Heart left ventricle (tissue), 16 donors: ENCODE measurements at places on chromosomes 12 and 14.

GRCh38 chr12:111780166-111780565 lies 13.4 kb downstream of the ALDH2 start:
- DNase-seq = no peak

GRCh38 chr14:31401369-31401932 lies 18.9 kb downstream of the HEATR5A start:
- no peak for DNase-seq

DNA sequence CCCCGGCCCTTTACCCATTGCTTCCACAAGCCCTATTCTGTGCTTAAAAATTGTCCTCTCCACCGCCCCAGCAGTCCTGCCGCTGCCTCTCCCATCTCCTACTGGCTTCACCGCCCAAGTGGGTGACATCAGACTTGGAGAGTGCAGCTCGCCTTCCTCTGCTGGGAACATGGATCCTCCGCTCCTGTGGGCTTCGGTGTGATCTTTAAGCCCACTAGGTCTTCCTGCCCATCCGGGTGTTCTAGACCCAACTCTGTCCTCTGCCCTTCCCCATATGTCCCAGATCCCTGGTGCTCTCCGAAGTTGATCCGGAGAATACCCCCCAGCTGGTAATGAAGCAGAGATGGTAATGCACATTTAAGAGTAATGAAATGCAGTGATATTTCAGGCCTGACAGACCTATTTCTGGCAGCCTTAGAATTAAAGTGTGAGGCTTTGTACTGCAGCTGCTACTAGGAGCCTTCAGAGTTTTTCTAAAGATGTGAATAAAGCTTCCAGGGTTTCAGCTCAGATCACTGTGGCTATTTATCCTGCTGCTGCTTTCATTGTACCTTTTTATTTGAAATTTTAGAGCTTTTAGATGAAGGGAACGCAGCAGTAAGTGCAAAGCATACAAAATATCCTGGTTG lies 22.9 kb upstream of the CTDSP2 start:
- DNase-seq = peak; percentile 45

DNA sequence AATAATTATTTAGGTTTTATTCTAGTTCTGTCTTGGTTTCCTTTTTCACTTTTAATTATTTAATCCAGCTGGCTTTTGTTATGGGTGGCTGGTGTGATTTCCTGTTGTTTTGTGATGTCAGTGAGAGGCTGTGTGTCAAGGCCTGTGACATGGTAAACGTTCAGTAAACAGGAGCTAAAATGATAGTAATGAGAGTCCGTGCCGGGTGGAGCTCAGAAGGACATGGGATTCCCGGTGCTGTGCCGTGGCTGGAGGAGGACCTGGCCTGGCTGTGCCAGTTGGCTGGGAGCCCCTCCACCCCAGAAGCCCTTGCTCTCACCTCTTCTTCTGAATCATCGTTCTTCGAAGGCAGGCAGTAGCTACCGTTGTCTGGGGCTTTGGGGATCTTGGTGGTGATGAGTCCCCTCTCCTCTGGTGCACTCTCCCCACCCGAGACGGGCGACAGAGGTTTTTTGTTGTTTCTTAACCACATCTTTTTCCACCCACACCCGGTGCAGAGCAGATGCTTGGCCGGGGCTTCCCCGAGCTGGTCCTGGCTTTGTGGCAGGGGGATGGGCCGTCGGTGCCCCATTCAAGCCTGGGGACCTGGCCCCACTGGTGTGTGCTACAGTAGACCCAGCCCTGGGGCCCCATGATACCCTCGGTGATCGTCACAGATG lies 29.1 kb downstream of the SH2B3 start:
- DNase-seq = peak; percentile 82

GRCh38 chr14:105249182-105250007 lies 1.1 kb downstream of the BTBD6 start:
- no peak for DNase-seq

- DNase-seq = no peak
These were observed 99.9 kb downstream of the BEGAIN start for GRCh38 chr14:100487304-100487703.

DNA sequence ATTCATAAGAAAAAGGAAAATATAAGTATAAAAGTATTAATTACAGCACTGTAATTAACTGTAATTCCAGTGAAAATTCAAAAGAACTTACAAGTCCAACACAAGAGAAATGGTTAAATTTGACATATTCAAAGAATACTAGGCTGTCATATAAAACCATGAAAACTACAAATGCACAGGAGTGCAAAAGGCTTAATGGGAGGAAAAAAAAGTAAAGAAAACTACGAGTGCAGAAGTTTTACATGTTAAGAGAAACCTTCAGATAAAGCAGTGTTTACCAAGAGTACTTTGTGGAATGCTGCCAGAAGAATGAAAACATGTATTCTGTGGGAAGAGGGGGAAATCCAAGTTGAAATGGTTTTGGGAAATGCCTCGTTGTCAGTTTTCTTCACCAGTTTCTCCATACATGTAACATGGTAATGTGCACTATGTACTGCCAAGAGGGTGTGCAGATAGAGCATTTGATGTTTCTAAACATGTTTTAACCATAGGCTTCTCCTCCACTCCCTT lies 9.1 kb downstream of the HEATR5A start:
- DNase-seq = no peak

DNA sequence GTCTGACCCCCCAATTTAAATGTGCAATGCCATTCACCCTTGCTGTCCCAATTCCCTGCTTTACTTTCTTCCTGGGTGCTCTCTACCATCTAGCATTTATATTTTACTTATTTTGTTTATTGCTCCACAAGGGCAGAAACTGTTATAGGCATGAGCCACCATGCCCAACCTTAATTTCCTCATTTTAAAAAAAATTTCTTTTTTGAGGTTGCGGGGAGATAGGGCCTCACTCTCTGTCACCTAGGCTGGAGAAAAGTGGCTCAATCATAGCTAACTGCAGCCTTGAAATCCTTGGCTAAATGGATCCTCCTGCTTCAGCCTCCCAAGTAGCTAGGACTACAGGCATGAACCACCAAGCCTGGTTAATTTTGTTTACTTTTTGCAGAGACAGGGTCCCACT lies 13.0 kb downstream of the HPD start:
- no peak for DNase-seq

DNA sequence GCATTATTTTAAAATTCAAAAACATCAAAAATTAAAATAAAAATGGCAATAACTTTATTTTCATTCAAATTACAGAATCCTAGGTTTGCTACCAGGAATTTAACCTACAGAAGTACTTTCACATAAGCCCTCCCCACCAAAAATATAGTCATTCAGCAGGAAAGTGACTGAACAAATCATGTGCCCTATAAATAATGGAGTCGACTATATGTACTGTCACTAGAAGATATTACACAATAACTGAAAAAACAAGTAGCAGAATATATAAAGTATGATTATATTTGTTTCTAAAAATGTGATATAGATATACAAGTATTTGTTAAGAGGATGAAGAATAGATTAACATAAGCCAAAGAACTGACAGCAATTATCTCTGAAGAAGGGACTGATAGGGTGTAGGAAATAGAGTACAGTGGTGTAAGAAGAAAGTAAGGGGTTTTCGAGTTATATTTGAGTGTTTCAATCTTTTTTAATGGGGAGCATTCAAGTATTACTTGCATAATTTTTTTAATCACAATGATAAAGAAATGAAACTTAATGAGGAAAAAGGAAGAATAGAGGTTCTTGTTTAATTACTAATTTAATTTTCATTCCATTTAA lies 7.9 kb downstream of the C2CD5 start:
- DNase-seq = no peak

DNA sequence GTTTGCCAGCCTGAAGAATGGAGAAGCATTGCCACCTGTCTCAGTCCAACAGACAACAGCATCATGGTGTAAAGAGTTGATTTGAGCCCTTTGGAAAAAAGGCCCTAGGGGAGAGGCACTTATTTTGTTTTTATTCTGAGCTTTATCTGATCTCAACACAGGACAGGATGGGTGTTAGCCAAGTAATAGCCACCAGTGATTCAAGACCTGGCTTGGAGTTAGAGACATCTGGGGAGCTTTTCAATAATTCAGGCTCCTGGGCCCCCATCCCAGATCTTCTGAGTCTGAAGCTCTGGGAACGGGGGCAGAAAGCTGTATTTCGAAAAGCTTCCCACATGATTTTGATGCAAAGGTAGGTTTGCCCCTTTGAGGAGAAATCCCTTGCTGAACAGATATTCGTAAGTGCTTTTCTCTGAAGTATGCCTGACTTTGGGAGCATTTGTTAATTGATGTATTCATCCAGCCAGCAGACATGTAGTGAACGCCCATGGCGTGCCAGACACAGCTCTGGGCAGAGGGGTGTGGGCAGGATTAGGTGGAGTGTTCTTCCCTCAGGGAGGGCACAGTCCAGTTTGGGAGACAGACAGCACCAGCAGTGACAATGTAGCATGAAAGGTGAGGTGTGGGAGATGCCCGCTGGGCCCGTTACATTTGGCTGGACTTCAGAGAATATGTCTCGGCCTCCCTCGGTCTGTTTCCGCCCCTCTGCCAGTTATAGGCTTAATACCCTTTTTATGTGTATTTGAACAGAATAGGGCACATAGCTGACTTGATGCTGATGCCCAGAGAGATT lies 72.5 kb downstream of the TSPAN9 start:
- DNase-seq = no peak

GRCh38 chr12:44441155-44441554 lies 435.0 kb downstream of the NELL2 start:
- DNase-seq = no peak

- DNase-seq = no peak
These were observed 364.7 kb downstream of the NUAK1 start for GRCh38 chr12:105774037-105774436.

GRCh38 chr14:71497645-71498086 lies 434.6 kb upstream of the RGS6 start:
- DNase-seq = no peak

- no peak for DNase-seq
These were observed 107.9 kb downstream of the VRK1 start for GRCh38 chr14:96905065-96905464.

- peak; percentile 86 for DNase-seq
These were observed 39.8 kb downstream of the PRIMA1 start for GRCh38 chr14:93748208-93749075.

- DNase-seq = no peak
These were observed 3.2 kb downstream of the MGST1 start for GRCh38 chr12:16350682-16351081.

DNA sequence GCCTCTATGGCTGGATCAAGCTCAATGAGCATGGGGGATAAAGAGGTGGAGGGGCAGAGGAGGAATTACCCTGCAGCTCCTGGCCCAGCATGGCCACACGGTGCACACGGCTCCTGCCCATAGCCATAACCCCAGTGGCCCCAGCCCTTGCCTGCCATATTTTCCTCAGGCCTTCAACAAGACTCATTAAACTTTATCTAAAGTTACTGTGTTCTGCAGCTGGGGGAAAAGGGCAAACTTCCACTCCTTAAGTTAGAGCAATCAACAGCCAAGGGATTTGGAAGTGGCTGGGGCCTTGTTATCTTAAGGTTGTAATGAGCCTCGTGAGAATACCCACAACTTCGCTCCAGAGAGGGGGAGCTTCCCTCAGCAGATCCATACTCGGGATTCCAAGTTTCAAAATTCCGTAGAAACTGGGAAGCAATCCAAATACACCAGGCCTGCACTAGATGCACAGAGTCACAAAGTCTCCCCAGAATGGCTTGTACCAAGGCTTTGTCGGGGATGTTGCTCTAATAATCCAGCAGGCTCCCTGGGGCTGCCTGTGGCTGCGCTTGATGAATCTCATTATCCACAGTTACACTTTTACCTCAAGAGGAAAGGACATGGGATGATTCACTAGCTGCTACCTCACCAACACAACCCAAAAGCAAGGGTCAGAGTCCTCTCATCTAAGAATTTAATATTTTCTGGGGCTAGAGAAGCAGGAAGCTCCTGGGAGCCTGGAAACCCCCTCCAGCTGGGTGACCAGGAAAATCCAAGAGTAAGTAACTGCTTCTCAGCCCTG lies 13.0 kb upstream of the OR6J1 start:
- DNase-seq = no peak

DNA sequence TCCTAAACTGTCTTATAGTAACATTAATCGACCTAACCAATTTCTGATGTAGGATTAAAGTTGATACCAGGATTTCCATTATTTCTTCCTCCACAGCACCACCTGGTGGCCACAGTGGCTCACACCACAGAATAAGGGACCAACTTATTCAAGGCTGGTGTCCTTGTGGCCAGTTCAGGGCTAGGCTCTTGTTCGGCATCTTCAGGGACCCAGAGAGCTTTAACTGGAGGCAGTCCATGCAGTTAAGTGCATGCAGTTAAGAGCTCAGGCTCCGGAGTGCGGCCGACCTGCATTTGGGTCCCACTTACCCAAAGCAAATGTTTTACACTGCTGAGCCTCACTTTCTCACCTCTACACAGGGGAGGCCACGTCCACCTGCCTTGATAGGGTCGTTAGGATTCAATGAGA lies 42.0 kb upstream of the GPR68 start:
- peak; percentile 76 for DNase-seq

DNA sequence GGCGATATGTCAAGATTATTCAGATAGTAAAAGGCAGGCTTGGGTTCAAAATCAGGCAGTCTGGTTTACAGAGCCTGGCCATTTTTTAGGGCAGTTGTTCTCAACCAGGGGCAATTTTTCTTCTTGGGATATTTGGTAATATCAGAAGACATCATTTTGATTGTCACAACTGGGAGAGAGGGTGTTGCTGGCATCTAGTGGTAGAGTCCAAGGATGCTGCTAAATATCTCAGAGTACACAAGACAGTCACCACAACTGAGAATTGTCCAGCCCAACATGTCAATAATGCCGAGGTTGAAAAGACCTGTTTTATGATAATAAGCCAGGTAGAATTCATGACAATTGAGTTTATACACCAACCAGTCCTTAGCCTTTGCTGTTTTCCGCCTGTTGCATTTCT lies 733.9 kb downstream of the NRXN3 start:
- no peak for DNase-seq

GRCh38 chr14:25037032-25037431 lies 12.9 kb downstream of the STXBP6 start:
- no peak for DNase-seq

- DNase-seq = no peak
These were observed 9.5 kb upstream of the CDK17 start for GRCh38 chr12:96409731-96410130.

DNA sequence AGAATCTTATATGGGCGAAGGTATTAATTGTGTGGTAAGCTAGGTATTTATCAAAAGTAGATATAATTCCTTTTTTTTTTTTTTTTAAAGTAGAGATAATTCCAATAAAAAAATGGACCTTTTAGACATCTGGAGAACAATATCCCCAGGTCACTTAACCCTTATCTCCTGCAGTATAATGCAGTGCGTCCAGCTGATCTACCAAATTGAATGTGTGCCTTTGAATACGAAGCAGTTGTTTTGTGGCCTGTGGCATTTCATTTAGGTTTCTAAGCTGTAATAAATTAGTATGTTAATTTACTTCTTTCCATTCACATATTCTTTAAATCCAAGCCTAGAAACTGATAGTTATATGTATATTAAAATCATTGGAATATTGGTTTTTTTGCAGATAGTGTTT lies 3.1 kb downstream of the FUT8 start:
- no peak for DNase-seq
